EH (cell line): ENCODE measurements at places on chromosomes 7 and 10.

GRCh38 chr10:113099431-113100183, 149.6 kb downstream of the TCF7L2 start:
- peak; percentile 20 for DNase-seq

GRCh38 chr7:87581723-87582122, 19.0 kb downstream of the ABCB1 start:
- no peak for DNase-seq

GRCh38 chr7:55657654-55658053, 85.4 kb upstream of the VOPP1 start:
- DNase-seq = no peak

DNA sequence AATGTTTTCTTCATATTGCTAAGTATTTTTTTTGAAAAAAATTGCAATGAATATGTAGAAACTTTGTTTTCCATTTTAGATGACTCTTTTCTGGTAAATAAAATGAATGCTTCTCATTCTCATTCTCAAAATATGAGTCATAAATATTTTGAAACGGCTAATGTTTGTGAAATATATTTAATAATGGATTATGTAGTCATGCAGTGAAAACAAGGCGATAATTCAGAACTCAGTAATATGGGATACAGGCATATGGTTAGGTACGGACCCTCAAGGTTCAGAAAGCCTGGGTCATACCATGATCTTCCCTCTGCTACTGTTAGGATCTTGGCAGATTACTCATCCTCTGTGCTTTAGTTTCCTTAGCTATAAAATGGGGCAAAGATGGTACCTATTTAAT, 46.2 kb upstream of the SLC39A12 start:
- no peak for DNase-seq

- DNase-seq = peak; percentile 90
Observed at GRCh38 chr10:93334901-93335327, 147.2 kb downstream of the MYOF start.

DNA sequence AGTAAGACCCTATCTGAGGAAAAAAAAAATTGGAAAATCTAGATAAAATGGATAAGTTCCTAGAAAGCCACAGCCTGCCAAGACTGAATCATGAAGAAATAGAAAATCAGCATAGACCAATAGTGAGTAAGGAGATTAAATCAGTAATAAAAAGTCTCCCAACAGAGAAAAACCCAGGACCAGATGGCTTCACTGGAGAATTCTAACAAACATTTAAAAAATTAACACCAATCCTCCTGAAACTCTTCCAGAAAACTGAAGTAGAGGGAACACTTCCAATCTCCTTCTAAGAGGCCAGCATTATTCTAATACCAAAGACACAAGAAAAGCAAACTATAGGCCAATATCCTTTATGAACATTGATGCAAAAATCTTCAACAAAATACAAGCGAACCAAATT, 8.8 kb upstream of the LIMK1 start:
- DNase-seq = peak; percentile 36

DNA sequence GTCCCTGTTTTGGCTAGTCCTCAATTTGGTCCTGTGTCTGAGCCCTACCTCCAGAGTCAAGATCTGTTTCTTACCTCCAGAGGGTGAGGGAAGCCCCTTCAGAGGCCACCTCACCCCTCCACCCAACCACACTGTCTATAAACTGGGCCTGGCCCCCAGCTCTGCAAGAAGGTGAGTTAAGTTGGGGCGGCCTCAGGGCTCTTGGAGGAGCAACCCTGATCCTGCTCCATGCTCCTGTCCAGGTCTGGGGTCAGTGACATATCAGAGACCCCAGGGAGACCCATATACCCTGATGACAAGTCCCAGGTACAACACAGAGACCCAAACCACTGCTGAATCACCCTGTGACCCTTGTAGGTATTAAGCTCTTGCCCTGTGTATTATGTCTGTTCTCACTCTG, 69.5 kb downstream of the MYL10 start:
- DNase-seq = no peak

- DNase-seq = no peak
Observed at GRCh38 chr10:124566981-124567835, 105.6 kb downstream of the LHPP start.

GRCh38 chr10:91034494-91035159, 113.7 kb upstream of the ANKRD1 start:
- peak; percentile 67 for DNase-seq
